ENCODE measurements at places on chromosomes 4 and X.

GRCh38 chrX:65609237-65609636 is 58.2 kb upstream of the MSN start:
- DNase-seq: no peak

DNA sequence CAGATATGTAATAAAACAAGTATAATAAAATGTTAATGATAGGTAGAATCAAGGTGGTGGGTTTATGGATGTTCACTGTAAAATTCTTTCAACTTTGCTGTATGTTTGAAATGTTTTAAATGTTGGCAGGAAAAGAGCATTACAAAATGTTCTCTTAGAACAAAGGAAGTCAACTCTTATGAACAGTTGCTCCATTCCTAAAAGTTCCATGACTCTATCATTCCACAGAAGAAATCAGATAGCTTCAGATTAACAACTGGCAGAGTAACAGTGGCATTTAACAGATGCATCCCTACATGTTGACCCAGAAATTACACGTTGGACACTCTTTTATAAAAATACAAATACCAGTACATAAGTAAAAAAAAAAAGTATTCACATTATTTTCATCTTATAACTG is 2023.7 kb downstream of the ARAP2 start:
- no peak for DNase-seq

GRCh38 chr4:184265546-184266351 is 48.1 kb upstream of the ENPP6 start:
- no peak for DNase-seq

DNA sequence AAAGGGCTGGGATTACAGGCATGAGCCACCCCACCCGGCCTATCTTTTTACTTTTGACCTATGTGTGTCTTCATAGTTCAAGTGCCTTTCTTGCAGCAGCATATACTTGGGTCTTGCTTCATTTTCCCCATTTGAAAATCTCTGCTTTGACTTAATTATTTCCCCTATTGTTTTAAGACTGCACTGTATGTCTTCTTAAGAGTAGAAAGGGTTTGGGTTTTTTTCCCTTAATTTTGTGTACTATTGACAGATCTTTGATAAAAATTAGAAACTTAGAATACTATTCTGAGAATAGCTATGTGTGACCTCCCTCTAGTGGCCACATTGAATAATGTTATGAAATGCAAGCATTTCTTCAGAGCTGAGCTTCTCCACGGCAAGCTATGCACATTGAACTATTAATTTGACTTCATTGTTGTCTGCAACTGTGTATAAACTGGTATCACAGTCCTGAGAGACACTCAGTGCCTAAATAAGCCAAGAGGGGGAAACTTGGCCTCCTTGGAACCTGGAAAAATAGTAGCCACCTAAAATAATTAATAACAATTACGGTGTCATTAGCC is 8.7 kb upstream of the SLC25A4 start:
- DNase-seq: no peak

DNA sequence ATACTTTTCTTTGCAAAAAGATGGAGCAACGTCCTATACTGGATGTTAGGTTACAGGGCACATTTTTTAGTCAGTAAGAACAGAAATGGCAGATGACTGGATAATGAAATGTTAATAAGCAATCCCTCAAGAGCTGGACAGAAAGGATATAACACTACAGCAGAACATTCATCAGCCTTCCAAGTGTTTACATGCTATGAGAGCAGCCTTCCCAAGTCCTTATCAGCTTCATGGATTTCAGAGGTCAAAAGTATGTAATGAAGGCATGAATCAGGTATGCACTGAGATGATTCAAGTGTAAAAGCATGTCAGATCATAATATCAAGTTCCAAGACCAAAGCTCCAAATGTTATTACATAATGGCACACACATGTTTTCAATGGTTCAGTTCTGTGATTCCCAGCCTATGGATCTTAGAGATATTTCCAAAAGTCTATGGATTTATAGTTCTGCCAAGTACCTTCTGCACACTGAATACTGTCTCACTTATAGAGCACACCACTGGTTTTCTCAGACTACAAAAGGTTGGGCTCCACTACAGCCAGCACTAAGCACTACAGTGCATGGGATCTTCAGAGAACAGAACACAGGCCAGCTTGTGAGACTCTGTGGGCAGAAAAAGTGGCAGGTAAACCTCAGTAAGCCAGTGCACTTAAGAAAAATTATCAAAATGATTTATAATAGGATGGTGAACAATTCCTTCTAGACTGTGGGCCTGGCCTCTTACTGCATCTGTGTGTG is 49.2 kb downstream of the GPC4 start:
- DNase-seq: no peak

GRCh38 chr4:105158837-105159236 is 12.2 kb downstream of the TET2 start:
- DNase-seq: no peak

GRCh38 chrX:102345916-102346315 is 93.9 kb downstream of the NXF2B start:
- DNase-seq: peak; percentile 59

GRCh38 chr4:74456056-74456744 is 11.3 kb downstream of the AREG start:
- no peak for DNase-seq

GRCh38 chr4:30610361-30610760 is 109.8 kb upstream of the PCDH7 start:
- DNase-seq: no peak

DNA sequence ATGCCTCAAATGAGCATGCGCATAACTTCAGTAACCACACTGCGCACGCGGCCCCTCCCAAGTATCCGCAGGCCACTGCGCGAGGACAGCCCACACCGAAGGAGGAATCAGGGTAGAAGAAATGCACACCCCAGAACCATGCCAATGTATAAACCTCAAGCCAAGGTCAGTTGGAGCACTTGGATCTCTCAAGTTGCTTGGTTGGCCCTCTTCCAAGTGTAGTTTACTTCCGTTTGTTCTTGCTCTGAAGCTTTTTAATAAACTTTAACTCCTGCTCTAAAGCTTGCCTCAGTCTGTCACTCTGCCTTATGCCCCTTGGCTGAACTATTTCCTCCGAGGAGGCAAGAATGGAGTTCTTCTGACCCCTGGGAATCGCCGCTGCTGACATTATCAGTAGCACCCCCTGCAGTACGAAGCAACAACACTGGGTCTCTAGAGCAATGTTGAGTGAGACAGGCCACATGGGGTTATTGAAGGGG is 22.0 kb upstream of the SPINK2 start:
- DNase-seq: no peak

DNA sequence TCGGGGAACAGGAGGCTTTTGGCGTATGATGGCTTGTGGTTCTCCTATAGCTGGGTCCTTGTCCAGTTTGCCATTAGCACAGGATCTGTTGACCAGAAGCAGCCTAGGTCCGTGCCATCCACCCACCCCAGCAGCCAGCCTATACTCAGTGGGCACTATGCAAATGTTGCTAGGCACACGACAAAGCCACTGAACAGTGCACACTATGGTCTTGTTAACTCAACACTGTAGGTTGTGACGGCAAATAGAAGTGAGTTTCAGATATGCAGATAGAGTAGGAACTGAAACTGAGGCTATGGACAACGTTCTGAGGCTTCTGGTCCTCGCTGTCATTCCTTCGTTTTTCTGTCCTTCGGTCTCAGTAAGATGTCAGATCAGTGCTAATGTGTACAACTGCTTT is 541.3 kb upstream of the TENM3 start:
- no peak for DNase-seq

GRCh38 chr4:118005883-118006282 is 28.4 kb upstream of the NDST3 start:
- DNase-seq: no peak

GRCh38 chrX:40402831-40403533 is 177.8 kb upstream of the ATP6AP2 start:
- no peak for DNase-seq

DNA sequence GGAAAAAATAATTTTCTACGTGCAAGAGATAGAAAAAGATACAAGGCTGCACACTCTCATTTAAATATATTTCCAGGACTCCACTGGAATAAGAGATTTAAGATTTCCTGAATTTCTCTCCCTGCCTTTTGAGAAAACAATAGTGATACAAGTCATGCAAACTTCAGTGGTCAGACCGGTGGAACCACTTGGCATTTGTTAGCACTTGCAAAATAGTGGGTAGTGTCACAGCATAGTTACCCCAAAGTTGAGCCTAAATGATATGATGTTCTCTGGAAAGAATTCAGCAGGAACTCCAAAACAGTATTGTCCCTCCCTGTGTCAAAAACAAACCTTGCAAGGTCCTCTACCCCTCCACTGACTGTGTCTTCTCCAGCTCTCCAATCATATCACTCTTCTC is 102.3 kb downstream of the ANKRD50 start:
- no peak for DNase-seq

- DNase-seq: no peak
These were observed 32.4 kb downstream of the KLHL8 start for GRCh38 chr4:87188048-87188447.

GRCh38 chr4:39308611-39309010 is 57.6 kb downstream of the RFC1 start:
- DNase-seq: no peak

DNA sequence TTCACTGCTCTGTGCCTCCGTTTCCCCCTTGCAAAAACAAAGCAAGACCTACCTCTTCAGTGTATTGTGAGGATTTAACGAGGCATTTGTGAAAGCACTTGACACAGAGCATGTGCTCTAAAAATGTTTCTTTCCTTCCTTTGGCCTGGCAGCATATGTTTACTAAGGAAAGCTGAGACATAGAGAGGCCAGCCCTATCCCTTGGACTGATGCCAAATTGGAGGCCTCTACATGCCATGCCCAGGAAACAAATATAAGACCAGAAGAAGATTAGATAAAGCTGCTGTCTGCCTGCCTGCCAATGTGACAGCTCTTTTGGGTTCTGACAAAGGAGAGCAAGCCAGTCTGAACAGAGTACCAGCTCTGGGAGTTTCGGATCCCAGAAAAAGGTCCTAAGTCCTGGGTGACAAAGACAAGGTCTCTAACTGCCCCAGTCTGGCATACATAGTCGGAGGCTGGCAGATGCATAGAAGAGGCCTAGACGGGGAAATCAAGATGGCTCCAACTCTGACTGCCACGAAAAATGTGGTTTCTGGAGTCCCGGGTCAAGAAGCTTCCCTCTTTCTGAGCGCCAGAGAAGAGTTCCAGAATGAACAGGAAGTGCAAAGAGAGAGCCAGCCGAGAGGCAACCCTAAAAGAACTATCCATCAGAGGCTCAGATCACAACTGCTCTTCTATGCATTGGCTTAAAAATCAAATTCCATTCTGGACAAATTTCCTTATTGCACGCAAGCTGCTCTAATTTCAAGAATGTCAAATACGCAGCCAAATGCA is 25.8 kb downstream of the OTUD6A start:
- DNase-seq: no peak

GRCh38 chr4:68373513-68373912 is 23.6 kb upstream of the YTHDC1 start:
- peak; percentile 31 for DNase-seq

Measured in stimulated activated CD4-positive, alpha-beta T cell treated with anti-CD3 and anti-CD28 coated beads, Interleukin-12 subunit alpha, Interleukin-12 subunit beta, amount 100 ng/mL, for 24 hours (primary cell).